Peyer's patch (tissue), 4 donors: ENCODE measurements at places on chromosomes 2 and 18. TPM values are rescaled to one million over a fixed set of nuclear protein-coding genes. Genes with fewer than 3 reads are reported as not detected.

DNA sequence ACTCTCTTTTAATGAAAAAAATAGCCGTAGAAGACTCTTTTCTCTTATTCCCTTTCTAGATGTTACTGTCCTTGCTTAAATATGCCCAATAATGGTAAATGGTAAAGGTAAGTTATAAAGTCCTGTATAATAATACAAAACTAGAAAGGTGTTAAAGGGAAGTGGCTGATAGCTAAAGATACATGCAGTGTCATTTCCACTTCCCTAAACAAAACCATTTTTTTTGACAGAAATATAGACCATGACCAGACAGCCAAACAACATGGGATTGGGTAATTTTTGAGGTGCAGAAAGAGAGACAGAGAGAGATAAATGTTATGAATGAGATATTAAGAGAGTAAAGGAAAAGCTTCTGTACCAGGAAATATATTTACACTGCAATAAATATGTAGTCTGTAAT, 731.7 kb upstream of the REG3G start:
- DNase-seq = no peak

DNA sequence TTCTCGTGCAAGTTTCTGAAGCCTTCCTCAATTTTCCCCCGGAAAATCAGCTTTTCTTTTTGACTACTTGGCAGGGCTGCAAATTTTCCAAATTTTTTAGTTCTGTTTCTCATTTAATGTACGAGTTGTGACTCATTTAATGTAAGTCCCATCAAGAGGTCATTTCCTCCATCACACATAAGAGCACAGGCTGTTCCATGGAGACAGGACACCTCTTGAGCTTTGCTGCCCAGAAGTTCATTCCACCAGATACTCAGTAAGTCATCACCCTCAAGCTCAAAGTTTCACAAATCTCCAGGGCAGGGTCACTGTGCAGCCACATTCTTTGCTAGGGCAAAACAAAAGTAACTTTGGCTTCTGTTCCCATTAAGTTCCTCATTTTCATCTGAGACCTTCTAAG, 101.5 kb upstream of the TEKT4 start:
- DNase-seq = no peak

- no peak for DNase-seq
Measured at GRCh38 chr18:58148954-58149471, 105.0 kb downstream of the NEDD4L start.

- DNase-seq = no peak
Measured at GRCh38 chr2:65263262-65263661, 35.6 kb downstream of the ACTR2 start.

- no peak for DNase-seq
Measured at GRCh38 chr18:71027531-71027930, 738.7 kb downstream of the SOCS6 start.

SUMO1 gene
- 80.6 TPM for total RNA-seq

DNA sequence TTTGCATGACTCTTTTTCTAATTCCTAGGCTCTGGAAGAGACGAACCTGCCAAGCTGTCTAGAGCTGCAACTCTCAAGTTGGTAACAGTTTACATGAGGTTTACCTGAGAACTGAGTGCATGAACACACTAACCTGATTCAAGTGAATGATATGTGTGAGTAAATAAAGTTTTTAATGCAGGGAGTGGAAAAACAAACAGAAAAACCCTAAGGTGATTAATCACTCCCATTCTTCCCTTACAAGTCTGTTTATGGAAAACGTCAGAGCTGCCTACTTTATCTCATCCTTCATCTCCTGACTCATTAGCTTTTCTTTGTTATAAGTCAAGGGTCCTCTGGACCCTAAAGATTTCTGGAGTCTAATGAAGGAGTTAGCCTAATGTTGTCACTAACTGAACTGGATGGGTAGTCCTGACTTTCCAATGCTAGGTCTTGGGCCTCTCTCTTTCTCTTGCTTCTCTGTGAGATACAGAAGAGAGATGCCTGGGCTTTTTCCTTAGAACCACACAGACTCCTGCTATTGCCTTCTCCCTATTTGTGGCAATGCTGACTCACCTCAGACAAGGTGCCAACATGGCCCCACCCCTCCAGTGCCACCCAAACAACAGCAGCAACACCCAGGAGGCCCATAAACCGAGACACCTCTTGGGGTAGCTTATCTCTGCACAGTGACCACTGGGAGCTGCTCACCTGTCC, 952.4 kb downstream of the EPHA4 start:
- no peak for DNase-seq

DNA sequence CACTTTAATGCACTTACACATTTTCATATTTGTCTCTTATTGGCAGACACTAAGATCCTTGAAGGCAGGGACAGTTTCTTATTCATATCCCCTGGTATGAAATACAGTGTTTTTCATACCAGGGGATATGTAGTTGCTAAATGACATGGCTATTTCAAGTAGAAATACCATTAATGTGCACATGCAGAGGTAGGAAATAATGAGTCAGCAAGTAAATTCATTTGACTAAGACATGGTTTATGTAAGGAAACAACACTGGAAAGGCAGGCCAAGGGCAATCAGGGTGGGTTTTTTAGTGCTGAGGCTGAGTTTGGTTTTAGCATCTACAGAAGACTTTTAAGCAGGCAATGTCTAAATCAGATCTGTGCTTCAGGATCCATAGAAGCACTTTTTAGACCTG, 155.9 kb downstream of the WDPCP start:
- DNase-seq = no peak

- DNase-seq = no peak
Measured at GRCh38 chr18:991441-991840, 86.8 kb downstream of the ADCYAP1 start.

DNA sequence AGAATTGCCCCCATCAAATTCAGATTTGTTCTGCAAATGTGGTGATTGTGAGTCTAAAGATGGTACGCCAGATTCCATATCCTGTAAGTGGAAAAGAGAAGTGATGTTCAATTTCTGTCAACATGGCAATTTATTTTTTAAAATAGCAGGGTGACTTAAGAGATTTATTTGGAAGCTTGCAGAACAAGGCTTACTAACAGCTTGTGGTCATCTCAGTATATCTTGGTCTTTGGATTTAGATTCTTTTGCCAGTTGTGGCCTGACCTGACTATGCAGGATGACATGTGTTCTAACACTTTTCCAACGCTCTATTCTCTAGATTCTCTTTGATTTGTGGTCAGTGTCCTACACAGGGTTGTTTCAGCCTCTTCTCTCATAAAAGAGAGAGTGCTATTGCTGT, 74.4 kb downstream of the MAP3K20 start:
- no peak for DNase-seq

DSC2 gene
- total RNA-seq = 68.8 TPM

- DNase-seq = no peak
Measured at GRCh38 chr2:119662297-119662696, 16.7 kb upstream of the TMEM177 start.

HSBP1L1 gene
- total RNA-seq = 45.5 TPM

TFPI gene
- total RNA-seq = 91.4 TPM

CAVIN2 gene
- 7.9 TPM for total RNA-seq

HOXD3 gene
- 9.1 TPM for total RNA-seq

DNA sequence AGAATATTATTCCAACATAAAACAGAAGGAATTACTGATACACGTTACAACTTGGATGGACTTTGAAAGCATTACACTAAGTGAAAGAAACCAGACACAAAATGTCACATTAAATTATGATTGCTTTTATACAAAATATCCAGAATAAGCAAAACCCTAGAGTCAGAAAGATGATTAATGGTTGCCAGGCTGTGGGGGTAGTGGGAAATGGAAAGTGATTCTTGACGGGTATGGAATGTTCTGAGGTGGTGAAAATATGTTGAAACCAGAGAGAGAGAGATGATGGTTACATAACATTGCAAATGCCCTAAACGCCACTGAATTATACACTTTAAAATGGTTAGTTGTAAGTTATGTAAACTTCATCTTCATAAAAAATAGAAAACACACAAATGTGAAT, 1057.2 kb upstream of the TMEFF2 start:
- DNase-seq = no peak

GRCh38 chr2:231041061-231041689, 3.9 kb downstream of the C2orf72 start:
- no peak for DNase-seq

CRYGD gene
- not detected for total RNA-seq

LIMS2 gene
- 7.7 TPM for total RNA-seq

LOXHD1 gene
- total RNA-seq = not detected

CDCA7 gene
- total RNA-seq = 18.4 TPM

CPO gene
- 234 TPM for total RNA-seq

DNA sequence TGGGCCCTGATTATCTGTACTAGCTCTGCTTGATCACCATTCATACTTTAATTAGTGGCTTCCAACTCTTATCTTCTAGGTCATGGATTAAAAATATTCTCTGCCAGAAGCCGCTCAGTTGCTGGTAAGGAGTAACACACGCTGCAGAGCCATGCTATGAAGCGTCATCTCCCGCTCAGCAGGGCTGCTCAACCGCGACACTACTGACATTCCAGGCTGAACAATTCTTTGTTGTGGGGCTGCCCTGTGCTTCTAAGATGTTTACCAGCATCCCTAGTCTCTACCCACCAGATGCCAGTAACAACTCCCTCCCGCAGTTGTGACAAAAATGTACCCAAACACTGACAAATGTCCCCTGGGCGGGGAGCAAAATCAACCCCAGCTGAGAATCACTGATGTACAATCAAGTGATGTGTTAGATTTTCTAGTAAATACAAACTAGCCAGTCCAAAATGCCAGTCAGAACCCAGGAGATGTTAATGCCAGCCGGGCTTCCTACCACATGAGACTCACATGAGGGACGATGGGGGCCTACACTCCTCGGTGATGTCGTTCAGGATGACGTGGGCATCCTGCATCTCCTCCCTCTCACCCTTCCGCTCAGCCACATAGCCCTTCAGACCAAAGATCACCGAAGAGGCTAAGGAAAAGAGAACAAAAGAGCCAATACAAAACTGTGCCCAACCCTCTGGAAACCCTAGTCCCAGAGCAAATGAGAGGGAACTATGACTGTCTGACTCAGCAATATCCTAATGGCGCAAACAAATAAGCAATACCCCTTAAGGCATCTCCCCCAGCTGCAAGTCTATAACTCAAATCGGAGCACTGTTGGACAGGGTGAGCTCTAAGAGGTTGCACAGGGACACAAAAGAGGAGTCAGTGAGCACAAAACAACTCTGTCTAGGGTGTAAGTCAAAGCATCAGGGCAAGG, 15.6 kb downstream of the ILKAP start:
- DNase-seq = no peak

DNA sequence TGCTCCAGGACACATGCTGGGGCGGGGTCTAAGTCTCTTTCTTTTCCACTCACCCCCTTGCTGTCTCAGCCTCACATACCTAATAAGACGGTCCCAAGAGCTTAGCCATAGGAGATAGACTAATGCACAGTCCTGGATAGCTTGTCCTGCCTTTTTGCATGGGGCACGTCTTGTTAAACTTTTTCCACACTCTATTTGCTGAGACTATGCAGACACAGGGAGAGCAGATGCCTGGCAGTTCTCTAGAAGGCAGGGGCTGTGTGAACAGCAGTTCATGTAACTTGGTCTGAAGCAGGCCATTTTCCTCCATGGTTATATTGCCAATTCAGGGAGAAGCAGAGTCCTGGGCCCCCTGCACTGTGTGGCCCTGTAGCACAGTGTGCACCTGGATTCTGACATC, 142.1 kb downstream of the SEPTIN10 start:
- DNase-seq = no peak

GRCh38 chr2:23530206-23530908, 145.4 kb downstream of the KLHL29 start:
- no peak for DNase-seq

CDH19 gene
- total RNA-seq = 1.9 TPM

- DNase-seq = no peak
Measured at GRCh38 chr18:63356272-63356896, 10.6 kb downstream of the KDSR start.

GRCh38 chr2:86370579-86370978, 33.2 kb upstream of the REEP1 start:
- no peak for DNase-seq

GRCh38 chr2:160440888-160441287, 52.7 kb downstream of the RBMS1 start:
- DNase-seq = no peak

DNA sequence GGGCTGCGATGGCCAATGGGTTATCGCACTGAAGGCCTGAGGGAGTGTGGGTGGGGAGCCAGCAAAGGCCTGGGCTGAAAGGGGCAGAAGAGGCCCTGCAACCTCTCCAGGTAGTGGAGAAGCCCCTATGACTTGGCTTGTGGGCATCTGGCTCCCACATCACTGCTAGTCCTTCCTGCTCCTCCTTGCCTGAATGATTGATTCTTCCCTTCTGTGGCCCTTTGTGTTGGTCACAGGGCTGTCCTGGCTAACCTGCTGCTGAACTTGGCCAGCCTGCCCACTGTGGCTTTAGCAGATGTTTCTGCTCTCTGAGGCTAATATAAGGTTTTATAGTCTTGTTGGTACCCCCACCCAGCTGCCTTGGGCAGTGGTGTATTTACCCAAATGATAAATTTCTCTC, 136.2 kb upstream of the ALPP start:
- DNase-seq = no peak

DNA sequence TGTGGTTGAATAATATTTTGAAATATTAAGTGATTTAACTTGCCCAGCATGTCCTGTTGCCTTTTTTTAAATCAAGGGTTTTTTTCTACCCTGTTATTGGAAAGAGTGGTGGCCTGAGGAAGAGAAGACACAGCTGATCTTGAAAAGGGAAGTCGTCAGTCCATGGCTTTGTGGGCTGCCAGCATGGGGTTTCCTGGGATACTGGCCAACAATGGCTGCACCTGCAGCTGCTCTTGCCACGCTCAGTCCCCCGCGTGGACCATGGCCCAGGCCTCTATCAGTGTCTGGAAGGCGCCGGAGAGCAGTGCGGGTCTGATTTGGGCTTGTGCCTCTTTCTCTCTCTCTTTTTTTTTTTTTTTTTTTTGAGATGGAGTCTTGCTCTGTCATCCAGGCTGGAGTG, 99.3 kb downstream of the ASB1 start:
- DNase-seq = no peak

- no peak for DNase-seq
Measured at GRCh38 chr18:11985586-11985985, 4.3 kb downstream of the IMPA2 start.

GRCh38 chr2:20622296-20622686, 28.6 kb downstream of the HS1BP3 start:
- DNase-seq = no peak

BOLL gene
- total RNA-seq = not detected

DQX1 gene
- 116 TPM for total RNA-seq

CCDC102B gene
- total RNA-seq = 159 TPM

GRCh38 chr2:134443814-134444480, 190.1 kb downstream of the MGAT5 start:
- DNase-seq = no peak

DNA sequence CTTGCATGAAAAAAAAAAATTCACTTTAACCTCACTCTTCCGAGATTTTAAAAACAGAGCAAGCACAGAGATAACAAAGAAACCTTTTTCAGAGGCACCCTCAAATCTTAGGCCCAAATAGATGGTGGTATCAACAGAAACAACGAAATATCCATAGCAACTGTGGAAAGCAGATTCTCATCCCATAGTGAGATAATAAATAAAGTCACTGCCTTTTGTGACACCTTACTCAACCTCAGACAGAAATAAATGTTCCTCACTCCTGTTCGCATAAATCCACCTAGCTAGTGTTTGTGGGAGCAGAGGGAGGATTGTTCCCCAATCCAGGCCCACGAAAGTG, 60.9 kb upstream of the RTN4 start:
- no peak for DNase-seq
